Sciatic nerve (tissue), 2 donors: ENCODE measurements at places on chromosomes 3 and 15.

DNA sequence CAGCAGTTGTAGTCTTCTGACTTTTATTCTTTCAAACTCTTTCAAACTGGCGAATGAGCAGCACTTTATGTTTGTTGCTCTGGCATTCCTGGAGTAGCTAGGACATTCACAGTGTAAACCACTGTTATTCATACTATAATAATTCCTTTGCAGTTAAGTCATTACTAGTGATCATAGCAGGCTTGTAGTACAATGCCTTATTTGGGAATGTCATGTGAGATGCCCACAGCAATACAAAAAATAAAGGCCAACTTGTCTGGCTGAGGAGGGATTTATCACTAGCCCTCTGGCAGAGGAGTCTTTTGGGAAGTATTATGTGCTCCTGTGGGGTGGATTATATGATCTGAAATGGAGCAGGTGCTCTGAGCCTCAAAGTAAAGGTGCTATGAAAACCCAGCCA, 197.2 kb downstream of the VGLL3 start:
- DNase-seq, result no peak

DNA sequence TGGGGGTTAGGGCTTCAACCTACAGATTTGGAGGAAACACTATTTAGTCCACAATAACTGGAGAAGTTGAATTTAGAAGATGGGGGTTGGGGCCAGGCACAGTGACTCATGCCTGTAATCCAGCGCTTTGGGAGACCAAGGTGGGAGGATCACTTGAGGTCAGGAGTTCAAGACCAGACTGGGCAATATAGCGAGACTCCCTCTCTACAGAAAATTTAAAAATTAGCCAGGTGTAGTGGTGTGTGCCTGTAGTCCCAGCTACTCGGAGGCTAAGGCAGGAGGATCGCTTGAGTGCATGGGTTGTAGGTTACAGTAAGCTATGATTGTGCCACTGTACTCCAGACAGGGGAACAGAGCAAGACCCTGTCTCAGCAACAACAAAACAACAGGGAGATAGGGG, 5.0 kb upstream of the DYNLT2B start:
- DNase-seq, result no peak

DNA sequence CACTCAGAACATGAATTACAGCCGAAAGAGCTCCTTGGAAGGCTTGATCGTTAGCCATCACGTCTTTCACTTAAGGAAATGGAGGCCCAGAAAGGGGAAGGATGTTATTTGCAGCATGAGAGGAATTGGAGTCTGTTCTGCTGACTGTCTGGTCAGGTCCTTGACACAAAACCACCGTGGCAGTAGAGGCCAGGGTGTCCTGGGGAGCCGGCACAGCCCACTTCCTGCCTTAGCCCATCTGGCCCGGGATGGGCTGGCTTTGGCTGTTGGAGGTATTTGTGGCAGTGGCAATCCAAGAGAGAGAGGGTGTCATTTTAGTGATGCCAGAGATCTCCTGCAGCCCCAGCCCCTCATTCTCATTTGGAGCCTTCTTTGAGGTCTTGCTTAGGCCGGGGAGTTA, 37.4 kb downstream of the ST6GAL1 start:
- no peak for DNase-seq

DNA sequence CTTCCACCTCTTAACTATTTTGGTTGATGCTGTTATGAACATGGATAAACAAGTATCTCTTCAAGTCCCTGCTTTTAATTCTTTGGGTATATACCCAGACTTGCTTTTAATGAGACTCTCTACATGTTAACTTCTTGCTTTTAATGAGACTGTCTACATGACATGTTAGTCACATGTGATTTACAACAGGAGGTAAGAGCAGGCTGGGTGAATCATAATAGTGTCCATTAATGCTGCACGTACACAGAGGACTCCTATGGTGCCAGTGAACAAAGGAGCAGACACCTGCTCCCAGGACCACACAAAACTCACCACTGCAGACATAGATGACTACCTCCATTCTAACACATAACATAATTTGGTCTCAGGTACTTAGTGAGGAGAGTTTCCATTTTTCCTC, 273.4 kb upstream of the NSMCE3 start:
- no peak for DNase-seq

DNA sequence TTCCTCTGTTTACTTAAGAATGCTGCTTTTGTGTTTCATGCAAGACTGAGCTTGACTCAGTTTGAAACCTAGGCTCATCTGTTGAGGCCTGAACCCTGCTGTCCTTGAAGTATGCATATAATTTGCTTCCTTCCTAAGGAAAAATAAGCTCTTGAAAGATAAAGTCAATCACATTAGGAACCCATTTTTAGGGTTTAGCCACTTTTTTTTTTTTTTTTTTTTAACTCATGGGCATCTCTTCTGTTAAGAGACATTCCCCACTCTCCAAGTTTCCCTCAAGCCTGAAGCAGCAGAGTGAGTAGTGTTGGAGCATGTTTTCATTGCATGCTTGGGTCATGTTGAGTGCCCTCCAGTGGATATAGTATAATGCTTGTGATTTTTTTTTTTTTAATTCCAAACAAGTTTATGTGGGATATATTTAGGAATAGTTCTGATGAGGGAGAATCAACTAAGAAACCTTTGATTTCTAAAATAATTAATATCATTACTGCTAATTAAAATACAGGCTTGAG, 3.6 kb downstream of the CTNNB1 start:
- DNase-seq, result no peak

- no peak for DNase-seq
Observed at GRCh38 chr3:52374173-52374572, 58.1 kb downstream of the DNAH1 start.

GRCh38 chr15:67244971-67245478, 9.4 kb downstream of the AAGAB start:
- no peak for DNase-seq

DNA sequence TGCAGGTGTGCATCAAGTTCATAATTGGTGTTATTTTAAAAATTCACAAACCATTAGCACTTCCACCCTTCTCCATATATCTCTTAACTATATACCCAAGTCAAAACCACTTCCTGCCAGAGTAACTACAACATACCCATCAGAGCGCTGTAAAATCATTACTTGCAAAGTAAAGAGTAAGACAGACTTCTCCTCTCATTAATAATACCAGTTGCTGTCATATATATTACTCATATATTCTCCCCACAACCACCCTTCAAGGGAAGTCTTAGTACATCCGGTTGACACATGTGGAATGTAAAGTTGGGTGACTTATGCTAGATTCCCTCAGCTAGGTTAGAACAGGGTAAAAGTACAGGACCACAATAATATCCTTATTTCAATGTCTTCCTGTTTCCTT, 5.6 kb downstream of the TERC start:
- DNase-seq, result no peak

DNA sequence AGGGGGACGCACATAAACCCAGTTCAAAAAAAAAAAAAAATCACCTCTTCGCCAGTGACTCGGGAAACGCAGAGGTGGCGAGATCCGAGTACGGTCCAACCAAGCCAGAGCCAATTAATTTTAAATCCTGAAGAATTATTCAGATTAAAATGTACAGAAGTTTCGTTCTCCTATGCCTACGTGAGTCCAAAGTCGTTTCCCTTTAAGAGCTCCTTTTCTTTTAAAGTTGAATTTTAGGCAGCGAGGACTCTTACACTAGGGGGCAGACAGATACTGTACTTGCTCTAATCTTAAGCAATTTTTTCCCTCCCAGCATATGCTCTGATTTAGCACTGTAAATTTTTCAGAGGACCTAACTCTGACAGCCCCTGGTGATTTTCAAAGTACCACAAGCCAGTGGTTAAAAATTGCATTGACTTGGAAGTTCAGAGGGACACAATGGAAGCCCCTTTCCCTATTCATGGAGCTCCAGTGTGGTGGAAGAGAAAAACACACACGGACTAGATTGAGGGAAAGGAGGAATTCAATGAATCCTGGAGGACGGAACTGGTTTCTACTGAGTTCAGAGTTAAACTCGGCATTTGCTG, 3.3 kb upstream of the NR2F2 start:
- no peak for DNase-seq

- no peak for DNase-seq
Observed at GRCh38 chr3:118803096-118803476, 231.6 kb downstream of the IGSF11 start.

GRCh38 chr3:56989169-56989976, 71.1 kb upstream of the SPATA12 start:
- DNase-seq, result no peak

DNA sequence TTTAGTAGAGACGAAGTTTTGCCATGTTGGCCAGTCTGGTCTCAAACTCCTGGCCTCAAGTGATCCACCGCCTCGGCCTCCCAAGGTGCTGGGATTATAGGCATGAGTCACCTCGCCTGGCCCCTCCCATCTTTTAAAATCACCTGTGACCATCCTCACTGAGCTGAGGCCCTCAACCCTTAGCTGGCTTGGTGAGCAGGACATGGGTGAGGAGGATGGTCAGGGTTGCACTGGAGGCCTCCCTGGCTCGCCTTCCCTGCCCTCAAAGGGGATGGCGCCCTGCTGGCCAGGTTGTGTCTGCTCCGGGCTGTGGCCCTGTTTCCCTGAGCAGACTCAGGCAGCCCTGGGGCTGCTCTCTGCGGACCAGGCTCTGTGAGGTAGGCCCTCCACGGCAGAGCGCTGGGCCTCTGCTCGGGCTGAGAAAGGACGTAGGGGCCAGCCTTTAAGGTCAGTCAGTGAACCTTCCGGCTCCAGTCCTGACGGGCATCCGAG, 33.7 kb downstream of the SYNM start:
- DNase-seq, result no peak

GRCh38 chr15:88249220-88249619, 7.3 kb downstream of the NTRK3 start:
- DNase-seq, result no peak
